ENCODE measurements at places on chromosomes 1 and 21. TPM values are rescaled to one million over a fixed set of nuclear protein-coding genes. Genes with fewer than 3 reads are reported as not detected.

Gene RGS8
- total RNA-seq = not detected

Gene LYPLAL1
- total RNA-seq = 15.9 TPM

Gene PROK1
- total RNA-seq = not detected

Gene HES3
- total RNA-seq = not detected

Gene PITHD1
- 84.1 TPM for total RNA-seq

Gene INAVA
- total RNA-seq = not detected

Gene ENAH
- not detected for total RNA-seq

Gene REN
- total RNA-seq = not detected

Gene ZNF684
- 5.5 TPM for total RNA-seq

Gene SDC3
- not detected for total RNA-seq
